Naive thymus-derived CD4-positive, alpha-beta T cell (primary cell): ENCODE measurements at places on chromosomes 5 and 9. TPM values are rescaled to one million over a fixed set of nuclear protein-coding genes. Genes with fewer than 3 reads are reported as not detected.

PCDHA12 gene
- not detected for total RNA-seq

NUTM2F gene
- total RNA-seq = not detected in 2 replicates

CCDC171 gene
- 0.77 TPM for total RNA-seq

C8G gene
- total RNA-seq = 1.4 TPM

KCNIP1 gene
- total RNA-seq = not detected

SLC30A5 gene
- total RNA-seq = 15.9 TPM

FOXD4 gene
- total RNA-seq = 0.22 TPM in 1 of 2 replicates, not detected in the other

GDNF gene
- total RNA-seq = not detected

CTSV gene
- not detected for total RNA-seq

CANX gene
- 337 TPM for total RNA-seq

DNA sequence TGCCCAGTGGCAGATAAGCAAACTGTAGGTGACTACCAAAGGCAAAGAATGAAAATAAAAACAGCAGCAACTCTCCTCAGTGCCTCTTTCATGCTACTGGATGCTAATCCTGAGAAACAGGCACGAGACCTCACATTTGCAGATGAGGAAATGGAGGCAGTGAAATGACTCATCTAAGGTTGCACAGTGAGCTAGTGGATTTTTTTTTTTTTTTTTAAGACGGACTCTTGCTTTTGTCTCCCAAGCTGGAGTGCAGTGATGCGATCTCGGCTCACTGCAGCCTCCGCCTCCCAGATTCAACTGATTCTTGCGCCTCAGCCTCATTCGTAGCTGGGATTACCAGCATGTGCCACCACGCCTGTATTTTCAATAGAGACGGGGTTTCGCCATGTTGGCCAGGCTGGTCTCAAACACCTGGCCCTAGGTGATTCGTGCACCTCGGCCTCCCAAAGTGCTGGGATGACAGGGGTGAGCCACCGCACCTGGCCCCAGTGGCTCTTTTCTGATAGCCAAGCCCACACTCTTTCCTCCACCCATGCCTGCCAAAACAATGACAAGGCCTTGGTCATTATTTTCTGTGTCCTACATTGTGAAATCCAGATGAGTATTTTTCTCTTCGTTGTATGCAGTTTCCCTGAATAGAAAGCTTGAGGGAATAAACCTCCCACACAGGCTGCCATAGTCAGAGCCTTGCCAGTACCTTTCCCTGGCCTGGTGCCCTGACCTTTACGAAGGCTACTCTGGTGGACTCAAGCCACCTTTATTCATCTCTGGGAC lies 19.2 kb downstream of the DOCK2 start:
- DNase-seq = no peak

DNA sequence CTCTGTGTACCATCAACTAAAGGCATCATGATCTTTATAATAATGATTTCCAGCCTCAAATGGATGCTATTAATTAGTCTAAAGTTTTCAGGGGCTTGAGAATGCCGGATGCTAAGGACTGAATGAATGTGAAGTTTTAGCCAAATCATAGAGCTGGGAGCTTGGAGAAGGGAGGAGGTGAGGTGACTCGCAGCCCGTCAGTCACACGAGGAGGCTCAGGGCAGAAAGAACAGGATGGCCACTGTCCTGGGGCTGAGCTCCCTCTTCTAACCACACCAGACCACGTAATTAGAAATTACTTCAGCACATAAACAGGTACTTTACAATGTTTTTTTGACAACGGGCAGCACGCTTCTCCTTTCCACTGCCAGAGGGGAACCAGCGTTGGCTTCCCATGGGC lies 222.6 kb downstream of the NPR3 start:
- DNase-seq = no peak

- DNase-seq = no peak
Measured at GRCh38 chr5:81604193-81604592, 146.7 kb downstream of the SSBP2 start.

DNA sequence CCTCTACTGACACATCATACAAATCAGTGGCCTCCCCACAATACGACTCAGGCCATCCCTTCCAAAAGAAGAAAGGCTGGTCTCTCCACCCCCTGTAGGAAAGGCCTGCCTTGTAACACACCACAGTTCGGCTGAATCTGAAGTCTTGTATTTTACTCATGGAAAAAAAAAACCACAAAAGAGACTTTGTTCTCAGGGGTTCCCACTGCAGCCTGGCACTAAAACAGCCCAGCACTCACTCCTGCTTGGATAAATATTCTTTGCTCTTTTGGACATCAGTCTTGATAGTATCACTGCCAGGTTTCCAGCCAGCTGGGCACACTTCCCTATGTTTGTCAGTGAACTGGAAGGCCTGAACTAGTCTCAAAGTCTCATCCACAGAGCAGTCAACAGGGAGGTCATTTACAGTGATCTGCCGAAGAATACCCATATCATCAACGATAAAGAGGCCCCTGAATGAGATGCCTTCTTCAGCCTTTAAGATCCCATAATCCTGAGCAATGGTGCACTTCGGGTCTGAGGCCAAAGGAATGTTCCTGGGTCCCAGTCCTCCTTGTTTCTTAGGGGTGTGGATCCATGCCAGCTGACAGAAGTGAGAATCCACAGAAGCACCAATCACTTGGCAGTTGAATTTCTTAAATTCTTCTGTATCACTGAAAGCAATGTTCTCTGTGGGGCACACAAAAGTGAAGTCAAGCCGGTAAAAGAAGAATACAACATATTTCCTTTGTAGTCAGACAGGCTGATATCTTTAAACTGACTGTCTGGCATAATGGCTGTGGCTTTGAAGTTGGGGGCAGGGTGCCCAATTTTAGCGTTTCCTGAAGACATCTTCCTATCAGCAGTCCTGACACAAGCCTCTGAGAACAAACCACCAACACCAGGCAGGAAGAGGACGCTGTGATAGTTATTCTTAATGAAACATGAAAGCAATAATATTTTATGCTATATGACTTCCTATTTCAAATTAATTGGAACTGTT lies 198.1 kb downstream of the LURAP1L start:
- no peak for DNase-seq

- DNase-seq = no peak
Measured at GRCh38 chr5:17383526-17383925, 114.5 kb upstream of the TAF11L2 start.

DNA sequence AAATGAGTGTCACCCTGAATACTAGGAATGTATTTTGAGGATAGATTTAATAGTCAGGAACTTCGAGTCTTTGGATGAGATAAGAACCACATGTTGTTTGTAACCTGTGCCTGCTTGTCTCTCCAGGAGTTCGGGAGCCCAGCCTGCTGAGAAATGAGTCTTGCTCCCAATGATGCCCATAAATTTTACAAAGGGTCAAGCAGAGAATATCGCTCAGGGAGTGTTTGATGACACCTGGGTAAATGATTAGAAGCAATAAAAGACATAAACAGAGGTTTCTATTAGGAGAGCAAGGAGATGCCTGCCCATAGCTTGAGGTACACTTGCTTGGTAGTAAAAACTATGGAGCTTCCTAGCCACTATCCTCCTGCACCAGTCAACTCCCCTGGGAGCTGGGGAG lies 46.9 kb upstream of the KLF4 start:
- DNase-seq = no peak

DNA sequence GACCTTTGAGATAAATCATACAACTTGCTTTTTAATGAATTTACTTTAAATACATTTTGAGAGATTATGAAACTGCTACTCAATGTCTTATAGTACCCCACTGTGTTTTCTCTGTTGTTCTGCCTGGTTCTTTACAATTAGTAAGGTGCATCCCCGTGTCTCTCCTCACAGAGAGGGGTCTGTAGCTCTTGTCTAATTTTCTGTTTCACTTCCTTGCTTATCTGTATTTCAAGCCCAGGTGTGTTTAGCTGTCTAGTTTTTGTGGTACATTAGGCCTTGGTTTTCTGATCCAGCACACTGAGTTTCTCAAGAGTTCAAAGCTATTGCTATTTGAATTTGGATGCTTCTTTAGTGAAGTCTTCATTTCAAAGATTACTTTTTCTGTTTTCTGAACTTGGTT lies 105.1 kb downstream of the MAST4 start:
- no peak for DNase-seq

GRCh38 chr9:68492806-68493205 lies 47.9 kb downstream of the TMEM252 start:
- no peak for DNase-seq

GRCh38 chr9:124709292-124709690 lies 61.8 kb downstream of the NR6A1 start:
- no peak for DNase-seq

DNA sequence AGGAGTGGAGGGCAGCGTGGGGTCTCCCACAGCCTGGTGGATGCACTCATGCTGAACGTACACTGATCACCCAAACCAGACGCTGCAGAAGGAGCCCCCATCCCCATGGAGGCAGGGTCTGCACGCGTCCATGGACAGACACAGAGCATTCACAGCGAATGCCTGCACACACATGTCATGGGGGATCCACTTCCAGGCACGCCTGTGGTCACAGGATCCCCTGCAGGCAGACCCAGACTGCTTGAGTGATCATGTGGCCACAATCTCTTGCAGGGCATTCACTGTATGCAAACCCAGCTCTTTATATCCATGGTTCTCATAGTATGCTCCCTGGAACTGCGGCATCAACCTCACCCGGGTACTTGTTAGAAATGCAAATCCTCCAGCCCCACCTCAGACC lies 5.4 kb downstream of the SNCB start:
- DNase-seq = no peak

DNA sequence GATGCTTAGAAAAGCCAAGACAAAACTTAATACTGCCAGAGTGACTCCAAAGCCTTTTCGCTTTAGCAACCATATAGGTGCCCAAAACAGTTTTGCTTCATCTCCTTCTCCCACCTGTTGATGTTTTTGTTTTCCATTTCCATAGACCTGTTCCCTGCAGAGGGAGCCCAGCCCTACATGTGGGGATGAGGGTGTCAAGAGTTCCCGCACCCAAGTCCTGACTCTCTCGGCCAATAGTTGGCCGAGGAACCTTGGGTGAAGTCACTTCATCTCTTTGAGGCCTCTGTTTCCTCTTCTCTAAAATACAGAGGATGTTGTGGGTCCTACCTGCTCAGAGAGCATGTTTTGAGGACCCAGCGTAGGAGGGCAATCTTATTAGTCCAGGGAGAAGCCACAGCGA lies 38.5 kb upstream of the LCP2 start:
- DNase-seq = no peak

- DNase-seq = no peak
Measured at GRCh38 chr9:86020731-86021130, 78.6 kb downstream of the GOLM1 start.

- DNase-seq = no peak
Measured at GRCh38 chr5:67960939-67961338, 254.6 kb upstream of the PIK3R1 start.

GRCh38 chr5:150118561-150119229 lies 32.3 kb upstream of the CSF1R start:
- DNase-seq = no peak

- no peak for DNase-seq
Measured at GRCh38 chr5:78373231-78373630, 12.8 kb downstream of the SCAMP1 start.

DNA sequence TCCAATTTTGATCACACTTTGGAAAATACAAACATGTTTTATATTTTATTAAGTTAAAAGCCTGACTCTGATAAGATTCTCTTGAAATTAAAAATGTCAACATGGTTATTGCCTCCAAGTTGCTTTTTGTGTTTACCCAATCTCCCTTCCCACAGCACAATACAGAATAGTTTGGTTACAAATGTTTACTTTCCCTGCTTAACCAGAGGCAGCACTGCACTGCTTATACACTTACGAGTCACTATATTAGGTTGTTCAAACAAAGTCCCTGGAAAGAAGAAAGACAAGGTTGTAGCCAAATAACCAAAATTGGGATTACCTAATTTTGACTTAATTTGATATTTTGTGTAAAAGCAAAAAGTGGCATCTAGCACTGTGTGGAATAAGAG lies 25.9 kb downstream of the SRFBP1 start:
- no peak for DNase-seq

- peak; percentile 60 for DNase-seq
Measured at GRCh38 chr5:134526483-134527155, 1.1 kb downstream of the JADE2 start.

DNA sequence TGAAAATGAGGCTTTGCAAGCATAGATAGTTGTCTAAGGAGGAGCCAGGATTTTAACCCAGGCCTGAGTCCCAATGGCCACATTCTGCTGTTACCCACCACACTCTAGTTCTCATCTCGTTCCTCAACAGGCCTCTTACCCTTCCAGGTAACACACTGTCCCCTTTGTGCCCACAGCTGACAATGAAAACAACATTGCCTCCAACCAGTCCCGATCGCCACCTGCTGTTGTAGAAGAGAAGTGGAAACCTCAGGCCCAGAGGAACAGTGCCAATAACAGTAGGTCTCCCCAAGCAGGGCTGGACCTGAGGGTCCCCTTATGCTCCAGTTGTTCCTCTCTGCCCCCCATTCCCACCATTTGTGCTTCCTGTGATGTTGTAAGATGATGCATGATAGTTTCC lies 30.4 kb downstream of the AMBP start:
- no peak for DNase-seq

- no peak for DNase-seq
Measured at GRCh38 chr5:169218861-169219260, 82.1 kb downstream of the SLIT3 start.

DNA sequence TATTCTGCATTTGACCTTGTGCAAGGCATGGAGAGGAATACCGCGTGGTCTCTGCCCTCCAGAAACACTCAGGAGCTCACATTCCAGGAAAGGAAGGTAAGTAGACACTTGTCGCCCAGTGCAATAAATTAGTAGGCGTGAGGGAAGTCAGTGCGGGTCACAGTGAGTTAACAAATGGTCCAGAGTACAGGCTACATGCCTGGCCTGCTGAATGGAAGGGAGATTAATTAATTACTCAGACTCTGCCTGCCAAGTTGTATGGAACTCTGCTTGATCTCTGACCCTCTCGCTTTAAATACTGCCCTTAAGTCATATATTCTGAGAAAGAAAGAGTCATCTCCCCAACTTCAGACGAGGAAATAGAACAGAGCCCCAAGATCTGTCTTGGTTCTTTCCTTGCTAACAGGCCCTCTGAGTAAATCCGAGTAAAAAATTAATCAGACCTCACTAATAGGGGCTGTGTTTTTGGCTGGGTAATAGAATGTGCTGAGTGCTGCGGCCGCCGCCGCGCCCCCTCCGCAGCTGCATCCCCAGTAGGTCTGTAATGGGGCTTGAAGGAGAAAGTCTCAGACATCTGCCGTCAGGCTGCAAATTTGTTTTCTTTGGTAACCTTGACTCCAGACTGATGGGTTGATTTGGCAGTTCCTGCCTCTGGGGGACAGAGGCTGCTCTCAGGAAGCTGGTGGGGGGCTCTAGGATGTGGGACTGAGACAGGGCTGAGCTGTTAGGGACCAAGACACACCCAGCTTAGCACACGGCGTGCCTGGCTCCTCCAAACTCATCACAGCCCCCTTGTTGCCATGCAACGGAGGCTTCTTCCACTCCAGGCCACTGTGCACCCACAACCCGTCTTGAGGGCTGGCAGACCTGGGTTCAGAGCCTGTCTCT lies 144.4 kb downstream of the NSG2 start:
- no peak for DNase-seq
